8988T (cell line): ENCODE measurements at places on chromosomes 3 and 15.

- DNase-seq = no peak
These were observed 353.5 kb downstream of the MCTP2 start for GRCh38 chr15:94584833-94585244.

- DNase-seq = no peak
These were observed 553 bp upstream of the RTP4 start for GRCh38 chr3:187367561-187368103.

DNA sequence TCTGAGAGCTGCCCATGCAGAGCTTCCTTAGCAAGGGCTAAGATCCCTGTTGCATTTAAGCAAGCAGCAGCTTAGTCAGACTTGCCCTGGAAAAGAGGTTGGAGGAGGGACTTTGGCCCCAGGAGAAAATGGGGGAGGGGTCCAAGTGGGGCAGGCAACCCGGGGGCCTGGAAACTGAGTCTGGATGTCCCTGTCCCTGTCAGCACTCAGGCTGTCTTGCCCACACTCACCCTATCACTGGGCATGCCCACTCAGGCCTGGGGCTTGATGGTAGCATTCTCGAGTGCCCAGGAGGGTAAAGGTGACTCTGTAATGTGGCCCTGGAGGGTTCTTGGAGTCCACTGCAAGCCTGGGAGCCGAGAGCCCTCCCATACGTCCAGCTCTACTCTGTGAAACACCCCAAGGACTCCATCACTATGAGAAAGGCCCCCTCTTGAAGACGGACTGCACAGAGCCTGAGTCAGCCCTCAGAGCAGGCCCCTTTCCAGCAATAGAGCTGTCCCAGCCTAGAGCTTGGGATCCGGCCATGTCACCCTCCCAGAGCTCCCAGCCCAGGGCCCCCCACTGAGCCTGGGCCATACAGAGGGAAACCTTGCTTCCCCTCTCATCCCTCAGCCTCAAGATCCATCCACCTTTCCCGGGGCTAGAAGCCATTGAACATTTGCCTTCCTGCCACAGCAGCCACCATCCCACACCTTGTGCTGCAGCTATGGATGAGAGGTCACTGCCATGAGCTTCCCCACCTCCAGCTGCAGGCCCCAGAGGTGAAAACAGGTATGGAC lies 13.4 kb downstream of the MYL3 start:
- no peak for DNase-seq

- no peak for DNase-seq
These were observed 106.7 kb downstream of the GABRB3 start for GRCh38 chr15:26665957-26666791.

- DNase-seq = no peak
These were observed 19.7 kb upstream of the CGNL1 start for GRCh38 chr15:57356636-57357035.

DNA sequence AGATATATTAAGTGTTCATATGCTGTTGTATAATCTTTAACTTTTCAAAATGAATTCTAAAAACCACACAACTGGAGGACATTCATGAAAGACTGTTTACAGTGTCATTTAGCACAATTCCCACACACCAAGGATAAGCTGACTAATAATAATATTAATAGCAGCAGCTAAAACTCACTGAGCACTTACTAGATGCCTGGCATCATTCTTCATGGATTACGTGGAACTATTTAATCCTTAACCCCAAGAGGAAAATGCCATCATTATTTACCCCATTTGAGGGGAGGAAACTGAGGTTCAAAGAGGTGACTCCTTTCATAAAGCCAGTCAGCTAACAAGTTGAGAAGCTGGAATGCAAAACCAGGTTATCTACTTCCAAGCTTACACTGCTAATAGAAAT lies 77.0 kb downstream of the TMEM108 start:
- DNase-seq = no peak

GRCh38 chr15:60932051-60932915 lies 296.8 kb downstream of the RORA start:
- DNase-seq = peak; percentile 49

GRCh38 chr3:6097021-6097420 lies 763.9 kb upstream of the GRM7 start:
- no peak for DNase-seq

DNA sequence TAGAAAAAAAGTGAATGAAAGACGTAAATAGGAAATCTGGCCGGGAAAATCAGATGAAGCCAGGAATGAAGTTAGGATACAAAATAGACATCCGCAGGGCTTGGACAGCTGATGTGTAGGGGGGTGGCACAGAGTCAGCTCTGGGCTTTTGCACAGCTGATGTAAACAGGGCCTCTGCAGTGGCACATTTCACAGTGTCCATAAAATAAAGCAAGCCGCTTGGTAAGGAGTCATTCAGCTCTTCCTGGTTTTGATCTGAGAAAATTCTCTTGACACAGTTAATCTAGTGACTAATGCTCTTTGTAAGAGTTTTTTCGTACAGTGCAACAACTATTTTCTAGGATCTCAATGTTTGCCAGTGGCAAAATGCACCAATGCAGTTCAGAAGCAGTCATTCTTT lies 153.3 kb downstream of the USP13 start:
- no peak for DNase-seq

- no peak for DNase-seq
These were observed 32.4 kb downstream of the CMTM7 start for GRCh38 chr3:32423956-32424557.

DNA sequence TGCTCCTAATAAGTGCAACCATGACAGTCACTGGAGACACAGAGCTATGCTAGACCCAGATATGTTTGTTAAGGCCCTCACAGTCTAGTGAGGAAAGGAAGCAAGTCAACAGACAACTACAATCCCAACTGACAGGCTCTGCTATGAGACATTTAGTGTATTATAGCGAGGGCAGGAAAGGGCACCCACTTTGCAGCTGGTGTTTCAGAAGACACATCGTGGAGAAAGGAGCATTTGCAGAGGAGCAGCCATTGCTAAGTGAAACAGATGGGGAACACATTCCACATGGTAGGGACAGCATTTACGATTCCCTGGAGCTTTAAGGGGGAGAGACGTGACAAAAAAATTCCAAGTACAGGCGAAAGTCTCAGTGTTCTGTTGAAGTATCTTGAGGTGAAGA lies 685.6 kb downstream of the AGBL1 start:
- no peak for DNase-seq

DNA sequence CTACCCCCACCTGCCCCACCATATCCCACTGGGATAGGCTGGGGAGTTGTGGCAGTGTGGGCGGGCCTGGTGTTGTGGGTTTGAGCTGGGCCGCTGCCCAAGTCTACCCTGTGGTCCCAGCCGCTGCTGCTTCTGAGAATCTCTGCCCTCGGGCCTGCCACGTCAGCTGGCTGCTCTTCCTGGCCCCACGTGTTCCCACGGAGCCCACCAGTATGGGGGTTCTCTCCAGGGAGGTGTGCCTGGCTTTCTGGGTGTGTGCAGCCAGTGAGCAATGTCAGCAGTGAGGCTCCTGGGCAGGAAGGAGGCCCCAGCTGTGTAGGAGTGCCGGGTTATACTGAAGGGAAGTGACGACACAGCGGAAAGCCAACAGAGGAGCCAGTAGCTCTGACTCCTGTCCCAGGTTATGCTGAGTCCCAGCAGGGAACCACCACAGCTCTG lies 10.5 kb downstream of the GNAI2 start:
- no peak for DNase-seq

DNA sequence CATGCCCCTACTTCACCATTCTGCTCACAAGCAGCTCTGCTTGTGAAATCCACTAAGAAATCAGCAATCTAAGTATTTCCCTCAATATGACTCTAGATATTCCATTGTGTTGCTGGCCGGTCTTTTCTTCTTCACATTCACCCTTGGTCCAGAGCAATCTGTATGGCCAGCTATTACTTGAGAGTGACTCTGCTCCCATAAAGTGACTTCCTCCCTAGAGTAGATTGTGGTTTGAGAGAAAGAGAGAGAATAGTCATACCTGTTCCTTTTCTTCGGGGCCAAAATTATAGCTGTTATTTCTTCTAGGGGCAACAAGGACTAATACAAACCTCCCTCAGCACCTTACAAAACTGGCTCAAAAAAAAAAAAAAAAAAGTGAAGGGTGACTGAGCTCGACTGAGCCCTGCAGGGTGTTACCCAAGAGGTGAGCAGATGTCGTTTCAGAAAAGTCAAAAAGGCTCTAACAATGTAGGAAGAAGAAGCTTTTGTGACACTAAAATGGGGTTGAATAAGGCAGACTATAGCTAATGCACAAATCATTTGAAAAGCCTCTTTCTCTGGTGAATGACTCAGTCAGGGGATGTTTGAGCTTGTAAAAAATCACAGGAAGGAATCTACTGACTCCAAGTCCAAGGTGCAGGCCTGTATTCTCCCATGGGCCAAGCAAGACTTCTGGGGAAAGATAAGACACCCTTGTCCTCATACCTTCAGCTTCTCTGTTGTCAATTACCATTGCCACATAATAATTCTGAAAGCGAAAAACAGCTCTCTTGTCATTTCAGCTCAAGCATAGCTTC lies 161.0 kb upstream of the SLC24A5 start:
- no peak for DNase-seq

GRCh38 chr15:93037820-93038705 lies 50.9 kb downstream of the RGMA start:
- no peak for DNase-seq

GRCh38 chr3:120625159-120625586 lies 29.0 kb downstream of the NDUFB4 start:
- no peak for DNase-seq

DNA sequence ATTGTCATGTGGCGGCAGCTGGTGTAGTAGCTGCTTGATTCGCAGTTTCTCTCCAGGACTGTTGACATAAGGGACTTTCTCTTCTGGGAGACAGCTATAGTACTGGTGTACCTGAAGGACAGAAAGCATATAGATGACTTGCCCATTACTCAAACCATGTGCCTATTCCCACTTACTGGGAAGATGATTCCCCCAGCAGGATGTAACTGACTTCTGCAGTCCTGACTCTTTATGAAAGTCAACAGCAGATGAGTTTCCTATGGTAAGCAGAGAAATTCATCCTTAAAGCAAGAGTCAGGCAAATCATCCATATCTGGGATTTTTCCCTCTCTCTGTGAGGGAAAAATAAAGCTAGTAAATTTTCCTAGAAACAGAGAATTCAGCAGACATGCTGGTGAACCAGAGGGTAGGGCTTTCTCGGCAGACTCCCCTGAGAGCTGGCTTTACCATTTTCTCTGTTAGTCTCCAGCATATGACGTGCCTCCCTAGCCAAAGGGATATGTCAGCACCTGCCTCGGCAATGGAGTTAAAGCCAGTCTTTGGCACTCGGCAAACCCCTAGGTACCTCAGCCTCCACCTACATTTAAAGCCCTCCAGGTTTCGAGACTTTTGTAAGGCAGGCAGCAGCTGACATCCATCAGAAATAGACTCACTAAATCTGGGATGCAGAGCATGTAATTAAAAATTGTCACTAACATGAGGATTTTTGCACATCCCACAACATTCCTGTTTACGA lies 62.1 kb downstream of the PRICKLE2 start:
- DNase-seq = no peak

GRCh38 chr3:190357468-190357867 lies 30.5 kb upstream of the CLDN16 start:
- no peak for DNase-seq

- no peak for DNase-seq
These were observed 32.1 kb upstream of the BCL2L10 start for GRCh38 chr15:52144656-52145178.

GRCh38 chr3:50158530-50159146 lies 3.5 kb downstream of the SEMA3F start:
- DNase-seq = no peak

DNA sequence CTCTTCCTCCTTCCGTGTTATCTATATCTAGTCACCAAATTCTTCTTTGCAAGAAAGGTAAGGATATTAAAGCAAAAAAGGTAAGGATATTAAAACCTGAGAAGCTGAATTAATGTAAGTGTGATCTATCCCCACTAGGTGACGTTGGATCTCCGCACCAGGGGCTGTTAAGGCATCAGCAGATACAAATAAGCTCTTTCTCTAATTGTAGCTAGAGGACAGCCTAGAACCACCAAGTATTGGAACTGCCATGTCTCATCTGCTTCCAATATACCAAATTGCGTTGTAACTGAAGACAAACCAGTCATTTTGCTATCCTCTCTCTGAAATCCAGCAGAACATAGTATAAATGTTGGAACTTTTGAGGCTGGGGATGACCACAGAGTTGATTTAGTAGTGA lies 471.2 kb upstream of the TGFBR2 start:
- DNase-seq = no peak

DNA sequence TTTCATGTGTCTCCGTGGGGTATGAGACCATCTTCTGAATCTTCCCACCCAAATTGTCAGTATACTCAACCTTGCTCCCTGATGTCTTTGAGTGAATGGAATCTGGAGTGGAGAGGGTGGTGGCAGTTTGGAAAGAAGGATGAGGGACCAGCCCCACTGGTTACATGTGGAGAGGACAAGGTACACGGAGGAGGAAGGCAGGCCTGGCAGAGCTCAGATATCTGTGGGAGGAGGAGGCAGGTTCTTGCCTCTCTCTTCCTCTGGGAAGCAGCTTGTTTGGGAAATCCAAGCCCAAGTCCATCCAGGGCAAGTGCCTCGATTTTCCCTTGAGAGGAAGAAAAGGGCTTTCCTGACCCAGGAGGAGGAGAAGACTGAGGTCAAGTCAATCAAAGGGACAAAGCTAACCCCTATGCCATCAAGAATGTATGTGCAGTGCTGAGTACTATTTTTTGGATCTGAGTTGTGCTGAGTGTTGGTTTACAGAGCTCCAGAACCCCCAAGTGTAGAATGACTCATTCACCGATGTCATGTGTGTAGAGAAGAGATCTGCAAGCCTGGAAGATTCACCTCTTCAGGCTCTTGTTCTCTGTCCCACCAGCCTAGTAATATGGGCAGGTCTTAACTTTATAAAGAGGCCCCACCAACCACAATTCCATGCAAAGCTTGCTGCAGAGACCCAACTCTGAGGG lies 19.8 kb upstream of the LOXL1 start:
- DNase-seq = no peak

- no peak for DNase-seq
These were observed 113.7 kb downstream of the LRIG1 start for GRCh38 chr3:66386925-66387650.

GRCh38 chr3:115588201-115589115 lies 34.9 kb upstream of the GAP43 start:
- no peak for DNase-seq

DNA sequence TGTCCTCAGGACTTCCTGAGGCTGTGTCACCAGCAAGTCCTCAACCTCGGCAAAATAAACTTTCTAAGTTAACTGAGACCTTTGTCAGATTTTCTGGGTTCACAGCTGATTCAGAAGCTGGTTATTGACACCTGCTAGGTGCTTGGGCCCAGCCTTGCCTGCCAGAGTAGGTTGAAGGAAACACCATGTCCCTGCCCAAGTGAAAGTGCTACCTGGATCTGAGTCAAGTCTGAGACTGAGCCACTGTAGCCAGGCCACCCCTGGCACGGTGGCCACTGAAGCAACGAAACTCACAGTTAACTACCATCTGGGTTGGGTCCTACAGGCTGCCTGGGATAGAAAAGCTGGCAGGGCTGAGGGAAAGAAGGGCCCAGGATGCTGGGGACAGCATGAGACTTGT lies 8.2 kb downstream of the HYAL2 start:
- DNase-seq = no peak

- no peak for DNase-seq
These were observed at the start of gene SOX14 for GRCh38 chr3:137764001-137764433. Gene SOX14 (plus strand): TSS chr3:137764315. CDS start chr3:137764785, 470 bp downstream.

- no peak for DNase-seq
These were observed 22.8 kb upstream of the SPRED1 start for GRCh38 chr15:38229705-38230310.

GRCh38 chr15:53209396-53210042 lies 419.4 kb upstream of the ONECUT1 start:
- DNase-seq = no peak
